ENCODE measurements at places on chromosomes 13 and 19.

- DNase-seq: no peak
Observed at GRCh38 chr13:109684824-109685202, 101.6 kb downstream of the IRS2 start.

GRCh38 chr19:10643968-10644259, 10.2 kb upstream of the ILF3 start:
- DNase-seq: peak; percentile 31

- no peak for DNase-seq
Observed at GRCh38 chr13:33953781-33954180, 135.8 kb downstream of the RFC3 start.

DNA sequence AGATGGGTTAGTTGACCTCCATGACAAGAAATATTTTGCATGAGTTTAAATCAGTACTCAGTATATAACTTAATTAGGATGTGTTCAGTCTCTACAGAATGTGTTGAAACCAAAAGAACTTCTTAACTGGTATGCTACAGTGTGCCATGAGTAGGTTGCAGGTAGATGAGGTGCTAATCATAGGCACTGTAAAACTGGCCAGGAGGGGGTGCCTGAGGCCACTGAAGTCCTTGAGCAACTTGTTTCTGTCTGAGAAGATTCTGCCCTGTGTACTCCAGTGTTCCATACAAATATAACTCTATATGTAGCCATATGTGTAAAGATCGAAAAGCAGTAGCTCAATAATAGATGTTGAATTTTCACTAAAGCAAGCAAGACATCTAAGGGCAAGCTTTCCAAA, 549.2 kb upstream of the KLF12 start:
- no peak for DNase-seq

DNA sequence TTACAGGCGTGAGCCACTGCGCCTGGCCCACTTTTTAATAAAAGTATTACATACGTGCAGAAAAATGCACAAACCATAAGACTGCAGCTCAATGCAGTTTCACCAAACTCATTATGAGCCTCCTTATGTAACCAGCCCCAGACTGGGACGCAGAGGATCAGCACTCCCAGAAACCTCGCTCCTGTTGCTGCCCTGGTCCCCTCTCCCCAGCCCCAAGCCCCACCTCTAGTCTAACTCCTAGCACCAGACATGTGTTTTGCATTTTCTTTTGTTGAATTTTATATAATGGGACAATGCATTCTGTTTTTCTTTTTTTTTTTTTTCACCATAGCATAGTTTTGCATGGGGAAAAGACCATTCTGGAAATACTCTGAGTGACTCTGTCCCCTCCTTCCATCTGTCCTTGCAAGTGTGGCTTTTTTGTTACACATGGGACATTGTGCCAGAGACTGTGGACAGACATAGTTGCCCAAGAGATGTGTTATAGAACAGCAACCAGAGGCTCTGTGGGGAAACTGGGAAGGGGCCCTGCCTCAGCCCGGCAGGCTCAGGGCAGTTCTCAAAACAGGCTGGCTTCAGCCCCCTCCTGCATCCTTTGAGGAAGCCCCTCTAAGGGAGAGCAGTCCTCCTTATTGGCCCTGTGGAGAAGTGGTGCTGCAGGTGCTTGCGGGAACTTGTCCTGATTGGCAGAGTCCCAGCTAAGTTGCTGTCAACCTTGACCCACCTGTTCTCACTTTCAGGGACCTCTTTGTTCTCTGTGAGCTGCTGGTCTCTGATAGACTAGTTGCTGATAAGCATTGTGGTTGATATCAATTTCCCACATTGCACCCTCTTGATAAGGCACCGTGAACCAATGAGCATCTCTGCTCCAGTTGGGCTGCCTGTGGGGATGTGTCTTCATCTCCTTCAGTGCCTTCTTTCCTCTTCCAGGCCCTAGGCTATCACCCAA, 13.8 kb upstream of the OLFM4 start:
- no peak for DNase-seq

GRCh38 chr13:63851526-63851925, 2435.9 kb upstream of the PCDH20 start:
- DNase-seq: no peak

GRCh38 chr13:51916962-51917361, 55.2 kb downstream of the CCDC70 start:
- no peak for DNase-seq

DNA sequence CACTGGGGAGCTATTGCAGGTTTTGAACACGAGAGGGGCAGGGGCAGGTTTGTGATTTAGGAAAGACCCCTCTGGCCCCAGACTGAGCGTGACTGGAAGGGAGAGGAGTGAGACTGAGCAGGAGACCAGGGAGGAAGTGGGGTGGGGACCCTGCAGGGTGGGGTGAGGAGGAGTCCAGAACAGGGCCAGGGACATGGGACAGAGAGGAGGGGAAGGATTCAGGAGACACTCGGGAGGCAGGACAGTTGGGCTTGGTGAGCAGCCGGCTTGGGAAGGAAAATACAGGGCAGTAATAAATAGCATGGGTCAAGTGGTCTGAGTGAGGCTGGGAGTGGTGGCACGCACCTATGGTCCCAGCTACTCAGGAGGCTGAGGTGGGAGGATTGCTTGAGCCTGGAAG, 9.4 kb downstream of the FOSB start:
- no peak for DNase-seq

DNA sequence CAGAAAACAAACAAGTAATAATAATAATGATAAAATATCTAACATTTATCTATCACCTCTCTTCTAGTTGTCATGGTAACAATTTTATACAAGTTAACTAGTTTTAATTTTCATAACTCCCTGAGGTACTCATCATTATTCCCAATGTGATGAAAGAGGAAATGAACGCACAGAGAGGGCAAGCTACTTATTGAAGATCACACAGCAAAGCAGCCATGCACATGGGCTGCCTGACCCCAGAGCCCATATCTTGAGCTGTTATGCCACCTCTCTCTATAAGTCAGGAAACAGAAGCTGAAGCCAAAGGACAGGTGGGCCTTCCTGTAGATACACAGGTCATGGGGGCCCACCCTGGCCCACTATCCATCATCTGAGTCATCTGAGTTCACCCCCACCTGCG, 4.9 kb upstream of the KLK4 start:
- DNase-seq: no peak

- DNase-seq: no peak
Observed at GRCh38 chr19:38673030-38673429, 25.6 kb downstream of the ACTN4 start.

GRCh38 chr19:296476-297225, 5.4 kb upstream of the PLPP2 start:
- no peak for DNase-seq

GRCh38 chr19:33861950-33862349, 65.3 kb downstream of the KCTD15 start:
- no peak for DNase-seq

- DNase-seq: no peak
Observed at GRCh38 chr13:98521461-98522247, 55.3 kb downstream of the STK24 start.

GRCh38 chr19:46124638-46125115, at the start of gene IGFL3:
IGFL3 (minus strand) TSS chr19:46124688; CDS start chr19:46124649, 39 bp downstream.
- no peak for DNase-seq

DNA sequence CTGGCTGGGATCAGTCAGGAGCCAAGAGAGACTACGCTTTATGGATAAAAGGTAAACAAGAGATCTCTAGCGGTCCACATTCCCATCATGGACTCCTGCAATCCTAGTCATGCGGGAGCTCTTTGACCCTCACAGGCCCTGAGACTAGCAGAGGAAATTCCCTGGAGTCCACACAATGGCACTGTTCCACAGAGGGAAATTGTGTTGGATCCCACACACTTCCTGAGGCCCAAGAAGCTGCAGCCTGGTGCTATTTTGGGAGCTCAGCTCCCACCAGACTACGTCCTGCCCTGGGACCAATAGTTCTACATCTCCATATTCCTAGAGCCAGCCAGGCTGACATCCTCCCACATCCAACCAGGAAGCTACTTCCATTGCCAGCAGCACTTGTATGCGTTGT, 2358.4 kb downstream of the PCDH9 start:
- no peak for DNase-seq

DNA sequence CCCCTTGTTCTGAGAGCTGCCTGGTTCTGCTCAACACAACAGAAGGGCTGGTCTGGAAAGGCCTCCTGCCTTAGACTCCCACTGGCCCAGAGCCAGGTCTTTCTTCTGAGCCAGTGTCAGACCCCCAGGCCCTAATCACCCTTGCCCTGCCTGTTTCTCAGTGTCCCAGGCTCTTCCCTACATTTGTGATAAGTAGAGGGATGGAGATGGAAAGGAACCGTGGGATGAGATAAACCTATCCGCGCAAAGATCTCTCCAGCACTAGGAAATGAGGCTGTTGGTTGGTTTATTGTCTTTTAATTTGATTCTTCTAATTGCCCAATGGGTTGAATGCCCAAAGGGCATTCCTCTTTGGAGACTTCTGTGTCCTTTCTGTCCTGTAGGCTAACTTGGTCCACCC, 470.0 kb downstream of the TSHZ3 start:
- DNase-seq: no peak

GRCh38 chr13:113110048-113110851, 4.7 kb downstream of the F7 start:
- DNase-seq: no peak

DNA sequence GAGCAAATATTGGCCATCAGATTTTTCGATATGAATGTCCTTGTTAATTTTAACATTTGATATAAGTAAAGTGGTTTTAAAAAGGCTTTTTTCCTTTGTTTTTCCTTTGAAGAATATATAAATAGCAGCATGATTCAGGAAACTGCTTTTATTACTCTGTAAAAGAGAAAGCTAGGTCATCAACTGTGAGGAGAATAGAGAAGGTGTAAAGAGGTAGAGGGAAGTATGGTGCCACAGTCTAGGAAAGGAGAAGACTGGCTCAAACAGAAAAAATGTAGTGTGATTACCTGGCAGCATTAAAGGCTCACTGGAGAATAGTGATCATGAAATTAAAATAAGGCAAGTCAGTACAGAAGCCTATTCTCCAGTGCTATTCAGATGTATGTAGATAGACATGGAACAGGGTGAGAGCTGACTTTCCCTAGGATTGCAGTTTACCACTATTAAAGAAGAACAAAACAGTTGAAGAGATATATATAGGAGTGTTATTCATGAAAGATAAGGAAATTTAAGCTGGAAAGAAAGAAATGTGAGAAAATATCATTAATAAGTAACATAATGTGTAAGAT, 1115.9 kb upstream of the PCDH9 start:
- DNase-seq: no peak

- DNase-seq: peak; percentile 48
Observed at GRCh38 chr19:54473071-54473891, at the start of gene CDC42EP5. CDC42EP5 (minus strand) TSS chr19:54473296; CDS start chr19:54465547, 7,749 bp downstream.

- no peak for DNase-seq
Observed at GRCh38 chr13:43558326-43558725, 228.4 kb downstream of the ENOX1 start.

DNA sequence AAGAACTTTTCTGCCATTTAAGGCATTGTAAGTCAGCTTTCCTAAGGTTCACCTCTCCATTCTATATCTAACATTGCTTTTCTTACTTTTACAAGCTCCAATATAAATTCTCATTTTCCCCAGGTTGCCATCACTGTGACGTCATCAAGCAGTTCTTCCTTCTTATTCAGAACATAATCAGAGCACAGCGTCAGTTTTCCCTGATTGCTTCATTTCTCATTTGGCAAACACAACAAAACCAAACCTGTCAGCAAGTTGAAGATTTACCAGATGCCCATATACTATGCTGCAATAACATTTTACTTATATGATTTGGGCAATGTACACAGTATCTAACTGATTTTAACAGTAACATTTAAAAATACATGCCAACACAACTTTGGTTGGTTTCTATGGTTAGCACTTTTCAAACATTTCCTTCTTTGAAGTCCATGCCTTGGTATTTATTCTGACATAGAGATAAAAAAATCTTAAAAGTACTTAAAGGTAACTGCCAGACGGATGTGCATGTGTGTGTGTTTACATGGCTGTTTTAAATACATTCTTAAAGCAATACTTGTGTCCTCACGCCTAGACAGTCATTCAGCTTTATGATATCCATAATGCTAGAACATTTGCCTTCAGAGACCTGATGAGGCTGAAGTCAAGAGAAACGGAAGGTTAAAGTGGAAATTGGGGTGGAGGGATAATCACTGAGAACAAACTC, 264.0 kb downstream of the KLF12 start:
- no peak for DNase-seq

DNA sequence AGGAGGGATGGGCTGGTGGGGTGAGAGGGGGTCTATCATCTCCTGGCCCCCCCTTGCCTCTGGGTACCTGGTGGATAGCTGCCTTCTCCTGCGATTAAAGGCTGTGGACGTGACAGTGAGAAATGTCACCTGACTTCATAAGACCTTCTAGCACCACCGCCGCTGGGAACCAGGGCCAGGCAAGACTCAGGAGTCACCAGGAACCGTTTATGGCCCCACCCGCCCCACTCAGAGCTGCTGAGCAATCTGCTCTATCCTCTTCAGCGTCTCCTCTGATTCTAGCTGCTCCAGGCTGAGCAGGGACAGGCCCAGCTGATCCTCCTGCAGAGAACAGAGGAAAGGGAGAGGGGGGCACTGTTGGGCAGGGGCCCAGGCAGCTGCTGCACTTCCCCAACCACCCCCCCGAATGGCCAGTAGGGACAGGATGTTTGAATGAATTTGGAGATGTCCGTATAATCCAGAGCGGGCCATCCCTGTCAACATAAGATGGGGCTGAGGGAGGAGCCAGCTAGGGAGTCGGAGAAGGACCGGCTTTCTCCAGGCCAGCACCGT, 10.9 kb downstream of the KLC3 start:
- no peak for DNase-seq

DNA sequence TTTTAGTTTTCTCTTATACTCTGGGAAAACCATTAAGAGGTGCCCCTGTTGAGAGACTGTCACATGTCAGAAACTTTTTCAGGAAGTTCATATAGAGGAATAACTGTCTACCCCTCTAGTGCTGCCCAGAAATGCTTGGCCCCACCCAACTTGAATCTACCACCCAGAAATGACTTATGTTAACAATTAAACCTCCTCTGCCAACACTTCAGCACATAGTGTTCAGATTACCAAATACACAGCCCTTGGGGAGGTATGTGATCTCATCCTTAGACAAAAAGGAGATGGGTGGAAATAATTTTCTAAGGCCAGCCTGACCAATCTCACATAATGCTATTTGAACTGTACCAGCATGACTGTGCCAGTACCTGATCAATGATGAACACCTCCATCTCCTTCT, 35.6 kb downstream of the CCDC169 start:
- DNase-seq: no peak

GRCh38 chr19:18700501-18701249, 17.2 kb downstream of the CRTC1 start:
- peak; percentile 87 for DNase-seq
